NB4 (cell line): ENCODE measurements at places on chromosomes 12 and 14.

- DNase-seq, result no peak
Measured at GRCh38 chr12:50060120-50060468, 2.7 kb downstream of the ASIC1 start.

DNA sequence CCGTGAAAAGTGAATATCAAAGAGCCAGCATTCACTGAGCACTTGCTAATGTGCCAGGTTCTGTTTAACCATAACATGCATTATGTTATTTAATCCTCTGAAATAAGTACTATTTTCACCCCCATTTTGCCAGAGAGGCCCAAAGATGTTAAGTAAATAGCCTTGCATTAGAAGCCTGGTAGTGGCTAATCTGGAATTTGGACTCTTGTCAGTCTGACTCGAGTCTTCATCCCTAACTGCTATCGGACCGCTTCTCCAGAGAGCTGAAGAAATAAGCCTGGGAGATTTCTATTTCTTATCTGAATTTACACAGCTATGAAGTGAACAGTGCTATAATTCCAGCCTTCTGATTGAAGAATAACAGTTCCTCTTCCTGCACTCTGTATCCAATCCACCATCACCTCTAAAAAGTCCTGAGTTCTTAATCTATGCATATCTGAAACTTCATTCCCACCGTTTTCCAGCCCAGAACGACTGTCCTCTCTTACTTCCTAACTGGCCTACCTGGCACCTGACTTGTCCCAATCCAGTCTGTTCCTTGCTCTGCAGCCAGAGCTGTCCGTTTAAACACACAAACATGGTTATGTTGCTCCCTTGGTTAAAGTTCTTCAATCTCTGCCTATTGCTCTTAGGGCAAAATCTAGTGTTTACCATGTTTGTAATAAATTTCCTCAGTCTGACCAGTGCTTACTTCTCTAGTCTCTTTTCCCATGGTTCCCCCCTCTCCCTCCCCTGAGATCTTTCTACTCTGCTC is 2.3 kb downstream of the POLR3B start:
- no peak for DNase-seq

DNA sequence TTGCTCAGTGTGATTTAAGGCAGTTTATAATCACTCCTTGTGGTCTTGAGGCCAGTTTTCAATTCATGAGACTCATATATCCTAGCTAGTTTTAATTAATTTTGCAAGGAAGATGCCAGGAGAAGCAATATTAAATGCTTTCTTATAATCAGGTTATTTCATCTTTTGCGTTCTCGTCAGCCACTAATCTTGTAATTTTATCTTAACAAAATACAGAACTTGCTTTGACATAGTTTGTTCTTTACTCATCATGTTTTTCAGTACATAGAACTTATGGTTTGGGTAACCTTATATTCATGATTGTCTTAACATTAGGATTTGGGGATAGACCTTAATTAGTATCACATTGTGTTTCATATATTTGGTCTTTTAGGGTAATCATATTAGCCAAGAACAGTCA is 76.0 kb downstream of the LIN52 start:
- DNase-seq, result no peak

DNA sequence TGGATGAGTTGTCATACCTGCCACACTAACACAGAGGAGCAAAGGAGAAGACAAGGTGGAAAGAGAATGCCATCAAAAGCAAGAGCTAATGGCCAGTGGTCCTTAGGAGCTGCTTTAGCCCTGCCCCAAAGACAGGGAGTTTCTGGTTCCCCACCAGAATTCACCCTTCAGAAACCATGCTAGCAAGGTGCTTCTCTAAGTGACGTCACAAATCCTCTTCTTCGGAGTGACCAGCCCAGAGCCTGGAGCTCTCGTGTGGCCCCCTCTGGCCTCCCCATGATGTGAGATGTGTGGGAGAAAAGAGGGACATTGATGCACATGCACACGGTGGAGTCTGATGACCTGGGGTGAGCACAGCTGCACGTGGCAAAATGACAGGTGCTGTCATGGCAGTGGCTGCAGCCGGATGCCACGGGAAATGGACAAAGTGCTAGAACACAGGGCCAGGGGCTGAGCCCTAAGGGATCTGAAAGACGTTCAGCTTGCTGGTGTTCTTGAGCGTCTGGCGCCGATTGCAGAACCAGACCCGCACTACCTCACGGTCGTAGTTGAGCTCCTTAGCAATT is 16.9 kb upstream of the TFCP2 start:
- no peak for DNase-seq

DNA sequence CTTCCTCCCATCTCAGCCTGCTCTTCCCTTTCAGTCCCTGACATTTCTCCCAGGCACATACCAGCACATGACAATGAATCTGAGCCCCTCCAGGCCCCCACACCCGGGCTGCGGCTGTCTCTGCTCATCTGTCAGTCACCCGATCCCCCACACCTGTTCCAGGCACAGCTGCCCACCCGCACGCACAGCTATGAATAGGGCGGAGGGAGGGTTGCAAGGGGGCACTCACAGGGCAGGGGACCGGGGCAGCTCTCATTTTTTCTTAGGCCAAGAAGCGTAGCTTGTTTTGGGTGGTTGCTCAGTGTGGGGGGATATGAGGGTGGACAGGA is 43.7 kb upstream of the TSPAN9 start:
- no peak for DNase-seq

DNA sequence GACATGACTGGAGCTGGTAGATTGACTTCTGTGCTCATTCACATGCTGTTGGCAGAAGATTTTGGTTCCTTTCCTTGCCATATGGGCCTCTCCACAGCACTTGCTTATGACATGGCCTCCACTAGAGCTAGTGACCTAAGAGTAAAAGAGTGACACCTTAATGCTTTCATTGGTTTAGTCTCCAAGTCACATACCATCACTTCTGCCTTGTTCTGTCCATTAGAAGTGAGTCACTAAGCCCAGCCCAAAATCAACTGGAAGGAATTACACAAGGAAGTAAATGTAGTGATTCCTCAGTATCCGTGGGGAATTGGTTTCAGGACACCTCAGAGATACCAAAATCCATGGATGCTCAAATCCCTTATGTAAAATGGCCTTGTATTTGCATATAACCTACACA is 81.3 kb downstream of the PPHLN1 start:
- no peak for DNase-seq

GRCh38 chr12:127278351-127278750 is 988.6 kb upstream of the TMEM132C start:
- DNase-seq, result no peak

GRCh38 chr14:102279282-102279681 is 25.7 kb downstream of the MOK start:
- peak; percentile 40 for DNase-seq

- peak; percentile 33 for DNase-seq
Measured at GRCh38 chr12:89389755-89390661, 37.7 kb upstream of the DUSP6 start.

DNA sequence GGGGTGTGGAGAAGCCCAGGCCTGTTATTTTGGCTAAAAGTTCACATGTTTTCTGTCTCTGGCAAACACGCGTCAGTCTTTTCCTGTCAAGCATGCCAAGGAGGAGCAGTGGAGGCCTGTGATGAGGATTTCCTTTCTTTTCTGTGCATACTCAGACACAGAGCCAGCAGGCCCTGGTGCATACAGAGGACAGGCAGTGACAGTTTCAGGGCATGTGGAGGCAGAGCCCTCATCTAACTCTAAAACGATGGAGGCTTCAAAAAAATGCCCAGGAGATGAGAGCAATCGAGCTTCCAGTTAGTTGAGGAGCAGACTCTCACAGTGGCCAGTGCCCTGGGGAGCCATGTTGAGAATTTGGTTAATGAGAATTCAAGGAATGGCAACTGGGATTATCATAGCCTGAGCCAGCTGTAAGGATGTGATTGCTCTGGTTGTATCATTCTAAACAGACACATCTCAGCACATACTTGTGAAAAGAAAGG is 66.5 kb downstream of the TRAFD1 start:
- no peak for DNase-seq

GRCh38 chr14:101217616-101218371 is 314.3 kb upstream of the RTL1 start:
- DNase-seq, result no peak

GRCh38 chr12:132222096-132222807 is 78.0 kb downstream of the NOC4L start:
- DNase-seq, result peak; percentile 78

GRCh38 chr12:93729934-93730333 is 52.8 kb downstream of the CRADD start:
- DNase-seq, result no peak

DNA sequence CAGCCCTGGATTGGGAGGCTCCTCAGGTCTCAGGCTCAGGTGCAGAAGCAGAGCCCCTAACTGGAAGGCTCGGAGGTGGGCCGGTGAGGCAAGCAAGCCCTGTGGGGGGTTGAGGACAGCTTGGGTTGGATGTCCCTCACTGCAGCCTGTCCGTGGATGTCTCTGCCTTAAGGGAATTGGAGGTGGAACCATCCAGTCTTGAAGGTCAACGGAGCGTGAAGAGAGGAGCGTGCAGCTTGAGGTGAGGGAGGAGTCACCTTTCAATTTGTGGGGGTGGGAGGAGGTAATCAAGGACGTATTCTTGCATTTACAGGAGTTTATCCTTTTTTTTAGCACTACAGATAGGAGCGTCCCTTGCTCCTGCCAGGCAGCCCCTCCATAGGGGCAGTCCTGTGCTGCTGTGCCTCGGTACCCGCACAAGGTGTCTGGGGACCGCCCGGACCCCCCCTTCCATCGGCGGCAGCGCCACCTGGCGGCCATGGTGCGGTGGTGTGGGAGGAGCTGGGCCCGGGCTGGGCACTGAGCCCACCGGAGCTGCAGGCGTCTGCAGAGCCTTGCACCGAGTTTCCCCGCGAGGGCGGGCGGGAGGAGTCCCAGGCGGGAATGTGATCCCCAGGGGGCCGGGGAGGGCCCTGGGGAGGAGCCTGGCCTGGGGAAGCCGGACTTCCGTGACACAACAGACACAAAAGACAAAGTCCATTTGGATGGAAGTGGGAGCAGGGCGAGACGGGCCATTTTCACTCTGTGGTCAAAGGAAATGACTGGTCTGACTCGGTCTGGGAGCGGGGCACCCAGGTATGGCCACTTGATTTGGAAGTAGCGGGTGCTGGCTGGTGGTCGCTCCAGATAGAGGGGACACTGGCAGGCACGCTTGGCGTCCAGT is 864 bp downstream of the DNAJC22 start:
- peak; percentile 74 for DNase-seq

- DNase-seq, result no peak
Measured at GRCh38 chr14:24310265-24310645, 315 bp downstream of the LTB4R2 start.

DNA sequence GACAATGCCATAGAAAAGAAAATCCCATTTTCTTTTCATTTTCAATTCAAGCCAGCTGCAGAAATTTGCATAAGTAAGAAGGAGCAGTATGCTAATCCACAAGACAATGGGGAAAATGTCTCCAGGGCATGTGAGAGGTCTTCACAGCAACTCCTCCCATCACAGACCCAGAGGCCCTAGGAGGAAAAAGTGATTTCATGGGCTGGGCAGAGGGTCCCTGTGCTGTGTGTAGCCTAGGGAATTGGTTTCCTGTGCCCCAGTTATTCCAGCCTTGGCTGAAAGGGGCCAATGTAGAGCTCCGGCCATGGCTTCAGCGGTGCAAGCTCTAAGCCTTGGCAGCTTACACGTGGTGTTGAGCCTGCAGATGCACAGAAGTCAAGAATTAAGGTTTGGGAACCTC is 211.4 kb downstream of the CCDC59 start:
- no peak for DNase-seq

GRCh38 chr14:22002860-22003284 is 329.3 kb upstream of the OR4E1 start:
- peak; percentile 32 for DNase-seq

DNA sequence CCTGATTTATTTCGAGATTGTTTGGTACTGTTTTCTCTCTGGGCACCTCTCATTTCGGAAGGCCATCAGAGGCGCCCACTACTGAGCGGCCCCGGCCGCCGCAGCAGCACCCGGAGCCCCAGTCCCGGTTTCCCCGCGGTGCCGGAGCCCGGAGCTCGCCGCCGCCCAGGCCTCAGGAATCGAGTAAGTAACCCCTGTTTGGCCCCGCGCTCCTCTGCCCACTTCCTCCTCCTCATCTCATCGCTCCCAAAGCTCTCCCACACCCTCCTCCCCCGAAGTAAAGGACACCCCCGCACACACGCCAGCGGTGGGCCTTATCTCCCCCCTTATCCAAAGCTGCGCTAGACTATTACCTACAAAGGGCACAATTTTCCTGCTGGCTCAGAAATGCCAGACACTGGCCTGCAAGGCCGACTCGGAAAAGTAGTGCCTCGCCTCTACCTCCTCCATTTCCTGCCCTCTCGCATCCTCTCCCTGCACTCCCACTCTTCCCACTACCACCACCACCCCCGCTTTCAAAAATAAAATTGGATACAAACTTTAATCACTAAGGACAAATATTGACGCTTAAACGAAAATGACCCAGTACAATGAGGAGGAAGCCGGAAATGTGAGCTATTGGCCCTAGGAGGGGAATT is 637 bp upstream of the FOXG1 start:
- no peak for DNase-seq

DNA sequence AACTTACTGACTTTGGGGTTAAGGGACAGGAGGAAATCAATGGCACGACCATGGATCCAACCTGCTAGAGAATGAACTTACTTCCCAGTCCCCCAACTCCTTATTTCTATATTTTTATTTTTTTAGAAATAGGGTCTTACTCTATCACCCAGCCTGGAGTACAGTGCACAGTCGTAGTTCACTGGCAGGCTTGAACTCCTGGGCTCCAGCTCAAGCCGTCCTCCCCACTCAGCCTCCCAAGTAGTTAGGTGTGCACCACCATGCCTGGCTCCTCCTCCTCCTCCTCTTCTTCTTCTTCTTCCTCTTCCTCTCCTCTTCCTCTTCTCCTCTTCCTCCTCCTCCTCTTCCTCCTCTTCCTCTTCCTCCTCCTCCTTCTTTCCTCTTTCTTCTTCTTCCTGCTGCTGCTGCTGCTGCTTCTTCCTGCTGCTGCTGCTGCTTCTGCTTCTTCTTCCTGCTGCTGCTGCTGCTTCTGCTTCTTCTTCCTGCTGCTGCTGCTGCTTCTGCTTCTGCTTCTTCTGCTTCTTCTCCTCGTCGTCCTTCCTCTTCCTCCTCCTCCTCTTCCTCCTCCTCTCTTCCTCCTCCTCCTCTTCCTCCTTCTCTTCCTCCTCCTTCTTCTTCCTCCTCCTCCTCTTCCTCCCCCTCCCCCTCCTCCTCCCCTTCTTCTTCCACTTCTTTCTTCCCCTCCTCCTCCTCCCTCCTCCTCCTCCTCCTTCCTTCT is 390.1 kb upstream of the RGS6 start:
- DNase-seq, result peak; percentile 14

GRCh38 chr12:125533434-125534029 is 468.3 kb downstream of the AACS start:
- DNase-seq, result peak; percentile 64

GRCh38 chr14:60240139-60240856 is 8.7 kb upstream of the PPM1A start:
- DNase-seq, result no peak

GRCh38 chr12:79069009-79069408 is 204.4 kb downstream of the SYT1 start:
- DNase-seq, result no peak

GRCh38 chr14:62369919-62370560 is 607.8 kb downstream of the SNAPC1 start:
- DNase-seq, result no peak

GRCh38 chr12:133227281-133227852 is 8.3 kb downstream of the ANHX start:
- no peak for DNase-seq

- peak; percentile 49 for DNase-seq
Measured at GRCh38 chr12:47139000-47139681, 59.4 kb upstream of the AMIGO2 start.
